ENCODE measurements at places on chromosomes 12 and 14. TPM values are rescaled to one million over a fixed set of nuclear protein-coding genes. Genes with fewer than 3 reads are reported as not detected.

Gene GPD1
- total RNA-seq: 0.37 TPM

DNA sequence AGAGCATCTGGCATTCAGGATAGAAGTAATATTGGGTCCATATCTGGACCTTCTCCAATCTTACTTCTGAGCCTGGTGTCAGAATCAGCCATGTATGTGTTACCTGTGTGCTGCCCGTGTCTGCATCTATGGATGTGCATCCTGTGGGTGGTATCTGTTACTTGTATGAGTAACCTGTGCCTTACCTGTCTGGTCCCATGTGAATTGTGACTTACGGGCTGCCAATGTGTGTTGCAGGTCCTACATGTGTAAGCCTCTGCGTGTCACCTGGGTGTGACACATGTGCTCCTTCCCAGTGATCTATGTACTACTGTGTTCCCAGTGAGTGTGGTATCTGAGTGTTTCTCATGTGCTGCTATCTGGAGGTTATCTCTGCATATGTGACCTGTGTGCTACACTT lies 208.4 kb downstream of the ADGRD1 start:
- H3K4me1 ChIP-seq: no peaks in the 10 kb centered on the region
- DNase-seq: no peak
- no peak overlapping the region for H3K4me3 ChIP-seq

DNA sequence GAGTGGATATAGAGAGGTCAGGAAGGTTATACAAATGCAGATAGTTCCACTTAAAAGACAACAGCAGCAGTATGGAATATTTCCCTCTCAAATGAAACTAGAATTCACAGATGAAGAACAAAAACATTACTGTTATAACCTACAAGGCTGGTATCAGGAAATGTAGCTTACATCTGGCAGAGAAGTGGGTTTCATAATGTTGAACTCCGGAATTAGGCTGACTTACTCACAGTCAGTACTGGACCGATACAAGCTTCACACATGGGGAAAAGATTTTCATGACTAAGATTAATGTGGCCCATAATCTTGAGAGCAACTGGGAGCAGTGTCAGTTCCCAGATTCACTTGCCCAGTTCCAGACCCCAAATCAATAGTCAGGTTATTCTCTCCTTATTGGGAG lies 353.9 kb downstream of the DUSP6 start:
- H3K4me1 ChIP-seq: no peaks in the 10 kb centered on the region
- no peak overlapping the region for H3K27ac ChIP-seq
- DNase-seq: no peak
- no peaks in the 10 kb centered on the region for H3K36me3 ChIP-seq

- no peak for DNase-seq
- H3K36me3 ChIP-seq: no peaks in the 10 kb centered on the region
- H3K27me3 ChIP-seq: no peaks in the 10 kb centered on the region
- H3K4me1 ChIP-seq: no peaks in the 10 kb centered on the region
Measured at GRCh38 chr14:44317441-44317746, 189.7 kb downstream of the FSCB start.

- no peaks in the 10 kb centered on the region for H3K27me3 ChIP-seq
- no peaks in the 10 kb centered on the region for H3K4me1 ChIP-seq
- DNase-seq: no peak
- H3K36me3 ChIP-seq: no peaks in the 10 kb centered on the region
- H3K4me3 ChIP-seq: no peak overlapping the region
Measured at GRCh38 chr14:41146391-41146790, 460.3 kb upstream of the LRFN5 start.

DNA sequence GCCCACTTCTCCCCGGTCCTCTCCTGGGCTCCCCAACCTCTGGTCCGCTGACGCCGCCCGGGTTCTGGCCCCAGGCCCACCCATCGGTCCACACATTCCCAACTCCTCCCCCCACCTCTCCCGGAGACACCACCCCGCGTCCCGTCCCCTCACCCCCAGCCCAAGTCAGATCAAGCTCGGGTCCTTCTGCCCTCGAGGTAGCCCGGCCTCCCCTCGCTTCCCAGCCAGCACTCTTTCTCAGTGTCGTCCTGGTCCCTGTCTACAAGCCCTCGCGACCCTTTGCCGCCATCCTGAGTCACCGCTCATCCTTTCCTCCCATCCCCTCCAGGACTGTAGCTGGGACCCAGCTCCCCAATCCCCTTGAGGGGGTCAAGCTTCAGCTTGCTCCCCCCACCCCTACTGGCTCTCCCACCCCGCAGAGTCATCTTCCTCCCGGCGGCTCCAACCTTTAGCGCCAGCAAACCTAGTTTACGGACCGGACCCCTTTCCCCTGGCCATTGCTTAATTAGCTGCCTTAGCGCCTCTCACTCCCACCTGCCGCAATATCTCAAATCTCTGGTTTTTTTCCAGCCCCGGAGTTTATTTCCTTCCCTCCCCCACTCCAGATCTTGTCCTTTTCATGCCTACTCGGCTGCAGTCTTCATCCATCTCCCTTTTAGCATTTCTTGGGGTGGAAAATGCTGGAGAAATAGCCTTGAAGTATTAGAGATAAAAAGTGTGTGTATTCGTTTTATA lies 1.1 kb downstream of the PPP4R4 start:
- H3K27me3 ChIP-seq: peaks cover 64% of the 10 kb centered on the region
- H3K36me3 ChIP-seq: no peaks in the 10 kb centered on the region
- H3K4me3 ChIP-seq: peak overlapping the region; percentile 71
- peaks cover 33% of the 10 kb centered on the region for H3K4me1 ChIP-seq
- no peak for DNase-seq
- H3K27ac ChIP-seq: peak overlapping the region; percentile 77

- no peak overlapping the region for H3K27ac ChIP-seq
- H3K36me3 ChIP-seq: no peaks in the 10 kb centered on the region
- H3K4me1 ChIP-seq: no peaks in the 10 kb centered on the region
- DNase-seq: no peak
- H3K4me3 ChIP-seq: no peak overlapping the region
Measured at GRCh38 chr12:100706033-100706432, 88.5 kb upstream of the ANO4 start.

DNA sequence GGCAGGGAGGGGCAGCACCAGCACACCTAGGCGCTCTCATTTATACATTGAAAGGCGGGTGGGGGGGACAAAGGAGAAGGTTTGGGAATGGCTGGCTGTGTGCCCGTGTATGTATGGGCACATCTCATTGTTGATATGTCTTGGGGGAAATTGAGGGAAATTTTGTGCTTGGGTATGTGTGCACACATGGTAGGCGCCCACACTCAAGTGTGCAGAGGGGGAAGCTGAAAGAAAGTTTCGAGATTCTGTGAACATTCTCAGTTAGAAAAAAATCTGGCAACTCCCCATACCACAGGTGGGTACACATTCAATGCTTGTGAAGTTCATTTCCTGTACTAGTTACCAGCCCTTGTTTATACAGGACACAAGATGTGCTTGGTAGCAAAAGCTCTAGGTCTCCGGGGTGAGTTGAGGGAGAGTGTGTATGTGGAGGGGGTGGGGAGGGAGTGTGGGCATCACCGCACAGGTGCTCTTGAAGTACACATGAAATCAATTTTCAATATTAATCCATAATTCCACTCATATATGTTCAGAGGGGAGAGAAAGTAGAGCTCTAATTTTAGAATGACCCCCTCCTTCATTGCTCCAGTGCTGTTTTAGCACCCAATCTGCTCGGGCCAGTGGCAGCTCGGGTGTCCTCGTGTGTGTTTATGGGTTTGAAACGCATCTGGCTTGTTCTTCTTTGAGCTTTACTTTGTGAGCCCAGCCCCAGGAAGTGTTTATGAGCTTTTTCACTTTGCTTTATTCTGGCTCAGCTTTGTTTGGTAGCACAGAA lies 286.0 kb downstream of the ZFP36L1 start:
- H3K4me3 ChIP-seq: peak overlapping the region; percentile 1
- H3K4me1 ChIP-seq: peaks cover 34% of the 10 kb centered on the region
- peaks cover 5% of the 10 kb centered on the region for H3K36me3 ChIP-seq
- H3K27ac ChIP-seq: peak overlapping the region; percentile 83
- DNase-seq: peak; percentile 40

DNA sequence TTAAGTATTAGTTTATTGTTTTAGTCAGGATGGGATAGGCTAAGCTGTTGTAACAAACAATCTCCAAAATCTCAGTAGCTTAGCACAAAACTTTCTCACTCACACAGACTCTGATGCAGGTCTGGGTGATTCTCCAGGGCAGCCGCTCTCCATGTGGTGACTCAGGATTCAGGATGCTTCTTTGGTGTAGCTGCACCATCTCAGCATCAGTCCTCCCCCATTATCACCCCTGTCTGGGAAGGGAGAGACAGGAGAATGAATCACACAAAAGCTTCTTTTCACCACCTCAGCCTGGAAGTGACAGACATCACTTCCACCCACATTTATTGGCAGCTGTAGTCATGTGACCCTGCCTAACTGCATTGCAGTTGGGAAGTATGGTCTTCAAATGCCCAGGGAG lies 142.3 kb downstream of the DICER1 start:
- no peak for DNase-seq
- H3K27me3 ChIP-seq: peaks cover 5% of the 10 kb centered on the region
- no peaks in the 10 kb centered on the region for H3K4me1 ChIP-seq

GRCh38 chr12:10241727-10242126 lies 29.1 kb downstream of the GABARAPL1 start:
- no peaks in the 10 kb centered on the region for H3K36me3 ChIP-seq
- no peak overlapping the region for H3K27ac ChIP-seq
- peaks cover 30% of the 10 kb centered on the region for H3K27me3 ChIP-seq
- H3K4me3 ChIP-seq: no peak overlapping the region

- H3K27me3 ChIP-seq: no peaks in the 10 kb centered on the region
- H3K36me3 ChIP-seq: no peaks in the 10 kb centered on the region
- no peak for DNase-seq
- no peaks in the 10 kb centered on the region for H3K4me1 ChIP-seq
- H3K27ac ChIP-seq: no peak overlapping the region
Measured at GRCh38 chr12:19048943-19049342, 80.6 kb upstream of the PLEKHA5 start.

DNA sequence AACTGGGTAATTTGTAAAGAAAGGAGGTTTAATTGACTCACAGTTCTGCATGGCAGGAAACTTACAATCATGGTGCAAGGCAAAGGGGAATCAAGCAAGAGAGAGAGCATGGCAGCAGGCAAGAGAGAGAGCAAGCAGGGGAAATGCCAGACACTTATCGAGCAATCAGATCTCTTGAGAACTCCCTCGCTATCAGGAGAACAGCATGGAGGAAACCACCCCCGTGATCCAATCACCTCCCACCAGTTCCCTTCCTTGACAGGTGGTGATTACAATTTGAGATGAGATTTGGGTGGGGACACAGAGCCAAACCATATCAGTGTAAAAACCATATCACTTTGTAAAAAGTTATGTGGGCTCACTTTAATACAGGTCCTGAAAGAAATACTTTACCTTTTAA lies 56.4 kb upstream of the NEDD1 start:
- H3K27me3 ChIP-seq: peaks cover 6% of the 10 kb centered on the region
- no peak overlapping the region for H3K4me3 ChIP-seq
- no peak overlapping the region for H3K27ac ChIP-seq
- no peaks in the 10 kb centered on the region for H3K4me1 ChIP-seq
- H3K36me3 ChIP-seq: no peaks in the 10 kb centered on the region

- no peak for DNase-seq
Measured at GRCh38 chr12:101001669-101002068, 207.1 kb downstream of the ANO4 start.

DNA sequence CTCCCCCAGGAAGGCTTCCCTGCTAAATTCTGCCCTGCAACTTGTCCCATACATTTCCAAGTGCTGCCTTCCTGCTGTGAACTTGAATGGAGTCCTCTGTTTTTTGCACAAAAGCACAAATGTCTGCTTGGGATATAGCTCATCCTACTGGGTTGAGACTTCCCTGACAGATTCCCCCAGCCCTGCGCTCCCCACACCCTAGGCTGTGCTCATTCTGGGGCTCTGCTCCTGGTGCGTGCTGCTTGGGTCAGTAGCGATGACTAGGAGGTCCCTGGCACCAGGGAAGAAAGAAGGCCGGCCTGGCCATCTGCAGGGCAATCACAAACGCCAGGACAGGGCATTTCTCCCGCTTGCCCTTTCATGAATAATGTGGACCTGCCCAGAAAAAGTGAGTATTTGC lies 29.2 kb upstream of the FKBP4 start:
- H3K4me1 ChIP-seq: no peaks in the 10 kb centered on the region
- H3K27me3 ChIP-seq: no peaks in the 10 kb centered on the region
- no peak overlapping the region for H3K4me3 ChIP-seq
- no peak overlapping the region for H3K27ac ChIP-seq

GRCh38 chr14:31419967-31420318 lies 407 bp downstream of the HEATR5A start:
- H3K4me1 ChIP-seq: peaks cover 23% of the 10 kb centered on the region
- DNase-seq: peak; percentile 16
- no peaks in the 10 kb centered on the region for H3K27me3 ChIP-seq
- peak overlapping the region; percentile 92 for H3K4me3 ChIP-seq
- H3K27ac ChIP-seq: no peak overlapping the region

- no peaks in the 10 kb centered on the region for H3K27me3 ChIP-seq
- no peak for DNase-seq
- H3K4me1 ChIP-seq: no peaks in the 10 kb centered on the region
- H3K4me3 ChIP-seq: no peak overlapping the region
Measured at GRCh38 chr12:114166362-114166761, 200.2 kb upstream of the RBM19 start.

DNA sequence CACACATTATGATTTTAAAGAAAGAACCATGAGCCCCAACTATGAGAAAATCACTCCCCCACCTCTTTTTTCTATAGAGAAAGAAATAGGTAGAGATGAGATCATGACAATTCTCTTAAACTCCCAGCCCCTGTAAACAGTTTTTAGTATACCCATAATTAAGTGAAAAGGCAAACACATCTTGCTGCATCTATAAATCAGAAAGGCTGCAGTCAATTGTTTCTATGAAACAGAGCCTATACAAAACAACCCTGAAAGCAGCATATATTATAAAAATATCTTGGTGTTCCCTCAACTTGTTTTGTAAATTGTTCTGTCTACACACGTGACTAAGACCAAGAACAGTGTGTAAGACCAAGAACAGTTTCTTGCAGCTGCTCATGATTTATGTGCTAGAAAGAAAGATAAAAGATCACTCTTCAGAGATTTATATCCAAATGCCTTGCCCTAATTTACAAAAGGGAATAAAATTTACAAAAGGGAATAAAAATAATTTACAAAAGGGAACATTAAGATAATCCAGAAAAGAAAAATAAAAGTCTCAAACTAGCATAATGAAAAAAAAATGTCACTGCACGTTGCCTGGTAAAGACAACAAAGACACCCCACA lies 4.8 kb downstream of the KITLG start:
- DNase-seq: no peak
- peaks cover 13% of the 10 kb centered on the region for H3K4me1 ChIP-seq
- H3K27ac ChIP-seq: no peak overlapping the region
- H3K4me3 ChIP-seq: no peak overlapping the region
- H3K36me3 ChIP-seq: no peaks in the 10 kb centered on the region

- H3K4me3 ChIP-seq: no peak overlapping the region
- H3K36me3 ChIP-seq: peaks cover 2% of the 10 kb centered on the region
- peaks cover under 1% of the 10 kb centered on the region for H3K27me3 ChIP-seq
- peaks cover 2% of the 10 kb centered on the region for H3K4me1 ChIP-seq
Measured at GRCh38 chr12:271161-271560, 8.5 kb upstream of the SLC6A13 start.

DNA sequence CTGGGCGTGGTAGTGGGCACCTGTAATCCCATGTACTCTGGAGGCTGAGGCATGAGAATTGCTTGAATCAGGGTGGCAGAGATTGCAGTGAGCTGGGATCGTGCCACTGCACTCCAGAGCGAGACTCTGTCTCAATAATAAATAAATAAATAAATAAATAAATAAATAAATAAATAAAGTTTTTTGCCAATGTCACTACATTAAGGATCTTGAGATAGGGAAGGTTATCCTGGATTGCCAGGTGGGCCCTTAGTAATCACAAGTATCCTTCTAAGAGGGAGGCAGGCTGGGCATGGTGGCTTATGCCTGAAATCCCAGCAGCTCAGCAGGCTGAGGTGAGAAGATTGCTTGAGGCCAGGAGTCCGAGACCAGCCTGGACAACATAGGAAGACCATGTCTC lies 4.5 kb upstream of the FBXW8 start:
- H3K27ac ChIP-seq: no peak overlapping the region
- H3K36me3 ChIP-seq: no peaks in the 10 kb centered on the region
- no peak overlapping the region for H3K4me3 ChIP-seq

- H3K27ac ChIP-seq: no peak overlapping the region
- no peak for DNase-seq
Measured at GRCh38 chr14:102495491-102496330, 13.9 kb downstream of the ANKRD9 start.
